Left ventricle myocardium inferior (tissue), 1 donor: ENCODE measurements at places on chromosomes 3 and 15. TPM values are rescaled to one million over a fixed set of nuclear protein-coding genes. Genes with fewer than 3 reads are reported as not detected.

USP3 gene
- 17.2 TPM for total RNA-seq

DUOXA2 gene
- total RNA-seq: not detected

DNA sequence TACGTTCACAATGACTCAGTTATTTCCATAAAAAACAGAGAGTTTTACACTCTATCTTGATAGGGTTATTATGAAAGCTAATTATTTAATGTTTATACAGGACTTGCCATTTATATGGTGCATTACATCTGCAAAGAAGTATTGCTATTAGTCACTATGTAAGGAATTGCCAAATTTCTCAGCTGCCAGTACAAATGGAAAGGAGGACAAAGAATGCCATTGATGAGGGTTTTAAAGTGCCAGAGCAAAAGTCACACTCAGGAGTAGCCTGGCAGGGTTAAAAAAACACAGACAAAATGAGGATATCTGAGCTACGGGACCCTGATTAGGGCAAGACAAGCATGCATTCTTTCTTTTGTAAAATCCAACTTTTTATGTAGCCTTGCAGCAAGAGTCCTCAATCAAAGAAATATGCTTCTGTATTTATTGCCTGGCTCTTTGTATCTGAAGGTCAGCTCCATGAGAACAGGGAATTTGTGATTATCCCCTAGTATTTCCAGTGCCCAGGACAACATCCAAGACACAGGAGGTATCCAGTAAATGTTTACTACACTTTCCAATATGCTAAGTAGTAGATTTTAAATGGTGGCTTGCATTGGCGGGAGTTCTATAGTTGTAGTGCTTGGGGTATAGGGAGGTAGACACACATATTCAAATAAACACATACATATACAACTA lies 1013.6 kb downstream of the ROBO1 start:
- no peaks in the 10 kb centered on the region for H3K27me3 ChIP-seq
- no peaks in the 10 kb centered on the region for H3K36me3 ChIP-seq
- no peak for DNase-seq
- no peak overlapping the region for H3K27ac ChIP-seq

DNA sequence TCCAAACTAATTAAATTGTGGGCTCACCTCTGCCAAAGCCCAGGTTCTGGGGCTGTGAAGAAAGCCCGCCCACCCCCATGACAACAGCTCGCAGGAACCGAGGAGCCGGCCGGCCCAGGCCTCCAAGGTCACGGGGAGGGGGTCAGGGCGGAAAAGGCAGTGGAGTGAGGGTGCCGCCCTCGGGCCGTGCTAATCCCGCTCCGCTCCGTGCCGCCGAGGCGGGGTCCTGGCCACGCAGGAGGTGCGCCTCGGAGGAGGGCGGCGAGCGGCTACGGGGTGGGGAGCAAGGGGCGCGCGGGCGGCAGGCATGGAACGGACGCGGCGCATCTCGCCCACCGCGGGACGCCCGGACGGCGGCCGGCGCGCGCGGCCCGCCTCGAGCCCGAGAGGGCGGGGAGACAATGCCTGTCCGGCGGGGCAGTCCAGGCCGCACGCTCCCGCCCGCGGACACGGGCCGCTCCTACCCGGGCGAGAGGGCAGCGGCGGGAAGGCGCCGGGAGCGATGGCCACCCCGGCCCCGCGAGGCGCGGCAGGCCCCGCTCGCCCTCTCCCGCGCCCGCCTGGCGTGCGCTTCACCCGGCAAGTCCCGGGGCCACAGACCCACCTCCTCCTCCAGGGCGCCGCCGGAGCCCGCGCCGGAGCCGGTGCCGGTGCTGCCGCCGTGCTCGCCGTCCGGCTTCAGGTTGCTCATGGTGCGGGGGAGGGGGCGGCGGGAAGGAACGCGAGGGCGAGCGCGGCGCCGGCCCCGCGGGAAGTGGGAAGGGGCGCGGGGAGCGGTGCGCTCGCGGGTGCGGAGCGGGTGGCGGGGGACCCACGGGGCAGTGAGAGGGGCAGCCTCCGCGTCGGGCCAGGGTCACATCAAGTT lies 528 bp downstream of the RBPMS2 start:
- H3K36me3 ChIP-seq: no peaks in the 10 kb centered on the region
- peaks cover 57% of the 10 kb centered on the region for H3K4me1 ChIP-seq
- peak overlapping the region; percentile 80 for H3K4me3 ChIP-seq
- H3K27me3 ChIP-seq: peaks cover 7% of the 10 kb centered on the region
- DNase-seq: peak; percentile 28
- H3K27ac ChIP-seq: peak overlapping the region; percentile 90

- H3K4me3 ChIP-seq: no peak overlapping the region
- no peak overlapping the region for H3K27ac ChIP-seq
- no peaks in the 10 kb centered on the region for H3K36me3 ChIP-seq
- H3K27me3 ChIP-seq: no peaks in the 10 kb centered on the region
- DNase-seq: no peak
- no peaks in the 10 kb centered on the region for H3K4me1 ChIP-seq
Observed at GRCh38 chr3:183193762-183194689, 31.5 kb upstream of the LAMP3 start.

GRCh38 chr3:7075117-7075516 lies 214.2 kb downstream of the GRM7 start:
- no peaks in the 10 kb centered on the region for H3K36me3 ChIP-seq
- H3K27ac ChIP-seq: no peak overlapping the region
- no peaks in the 10 kb centered on the region for H3K4me1 ChIP-seq
- no peak for DNase-seq

GRCh38 chr3:170914690-170915089 lies 6.3 kb upstream of the EIF5A2 start:
- H3K27ac ChIP-seq: peak overlapping the region; percentile 41
- H3K4me1 ChIP-seq: no peaks in the 10 kb centered on the region
- H3K36me3 ChIP-seq: no peaks in the 10 kb centered on the region
- DNase-seq: no peak
- no peaks in the 10 kb centered on the region for H3K27me3 ChIP-seq
